NCI-H1694 treated with DMSO at 0.1 percent for 48 hours (cell line): ENCODE measurements at places on chromosomes 1 and 21.

DNA sequence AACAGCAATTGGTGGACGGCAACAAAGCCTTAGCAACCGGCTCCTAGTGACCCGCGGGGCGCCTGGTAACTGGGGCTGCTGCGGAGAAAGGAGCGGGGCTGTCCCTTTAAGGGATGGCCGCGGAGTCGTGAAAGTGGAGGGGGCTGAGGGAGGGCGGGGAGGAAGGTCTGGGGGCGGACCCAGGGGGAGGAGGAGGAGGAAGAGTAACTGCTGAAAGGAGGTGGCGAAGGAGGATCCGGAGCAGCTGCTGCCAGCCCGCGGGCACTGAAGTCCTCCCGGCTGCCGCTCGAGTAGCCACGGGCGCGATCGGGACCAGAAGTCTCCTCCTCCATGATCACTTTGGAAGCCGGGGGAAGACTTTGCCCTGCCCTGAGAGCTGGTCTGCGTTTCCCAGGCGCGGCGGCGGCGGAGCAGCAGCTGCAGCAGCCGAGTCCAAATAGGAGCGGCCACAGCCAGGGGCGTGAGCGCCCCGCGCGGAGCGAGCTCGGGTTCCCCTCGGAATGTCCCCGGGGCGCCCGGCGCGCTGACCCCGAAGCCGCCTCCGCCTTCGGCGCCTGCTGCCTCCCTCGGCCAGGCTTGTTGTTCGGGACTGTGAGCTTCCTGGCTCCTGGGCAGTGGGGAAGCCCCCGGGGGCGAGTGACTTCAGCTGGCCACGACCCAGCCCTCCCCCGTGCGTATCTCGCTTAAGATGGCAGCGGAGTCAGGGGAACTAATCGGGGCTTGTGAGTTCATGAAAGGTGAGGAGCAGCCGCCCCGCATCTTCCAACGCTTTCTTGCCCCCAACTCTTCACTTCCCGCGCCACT, at the start of gene CDC14A:
Gene CDC14A (plus strand): TSS at position 240 of the 804 bp plus-strand sequence. CDS start 449 bp downstream, at position 689.
- DNase-seq, result peak; percentile 70

DNA sequence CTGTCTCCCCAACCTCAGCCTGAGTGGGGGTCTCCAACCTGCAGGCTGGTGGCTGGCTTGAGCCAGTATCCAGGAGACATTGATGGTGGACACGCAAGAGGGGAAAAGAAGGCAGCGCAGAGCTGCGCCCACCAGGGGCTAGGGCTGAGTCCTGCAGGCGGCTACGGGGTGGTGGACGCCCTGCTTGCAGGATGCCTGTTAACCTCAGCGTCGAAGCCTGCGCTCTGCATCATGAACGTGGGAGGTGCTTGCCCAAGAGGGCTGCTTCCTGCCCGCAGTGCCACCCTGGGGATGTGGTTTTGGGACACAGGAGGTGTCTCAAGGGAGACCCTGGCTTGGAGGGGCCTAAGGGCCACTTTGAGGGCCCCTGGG, 11.6 kb downstream of the CFAP410 start:
- DNase-seq, result no peak

DNA sequence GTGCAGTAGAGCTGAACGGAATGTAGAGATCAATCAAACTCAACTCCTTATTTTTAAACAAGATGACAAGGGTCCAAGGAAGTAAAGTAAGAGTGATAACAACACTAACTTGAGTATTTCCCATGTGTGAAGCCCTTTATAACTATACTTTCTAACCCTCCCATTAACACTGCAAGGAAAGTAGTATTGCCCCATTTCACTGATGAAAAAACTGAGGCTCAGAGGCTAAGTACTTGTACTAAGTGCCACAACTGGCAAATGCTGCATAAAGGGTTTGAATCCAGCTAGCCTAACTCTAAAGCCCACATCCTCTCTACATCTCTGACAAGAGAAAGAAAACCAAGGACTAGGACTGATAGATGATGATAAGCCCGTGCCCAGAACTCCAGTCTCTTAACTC, 8.2 kb upstream of the GJA5 start:
- DNase-seq, result no peak

- DNase-seq, result no peak
Observed at GRCh38 chr1:48948562-48948961, 171.9 kb upstream of the BEND5 start.

DNA sequence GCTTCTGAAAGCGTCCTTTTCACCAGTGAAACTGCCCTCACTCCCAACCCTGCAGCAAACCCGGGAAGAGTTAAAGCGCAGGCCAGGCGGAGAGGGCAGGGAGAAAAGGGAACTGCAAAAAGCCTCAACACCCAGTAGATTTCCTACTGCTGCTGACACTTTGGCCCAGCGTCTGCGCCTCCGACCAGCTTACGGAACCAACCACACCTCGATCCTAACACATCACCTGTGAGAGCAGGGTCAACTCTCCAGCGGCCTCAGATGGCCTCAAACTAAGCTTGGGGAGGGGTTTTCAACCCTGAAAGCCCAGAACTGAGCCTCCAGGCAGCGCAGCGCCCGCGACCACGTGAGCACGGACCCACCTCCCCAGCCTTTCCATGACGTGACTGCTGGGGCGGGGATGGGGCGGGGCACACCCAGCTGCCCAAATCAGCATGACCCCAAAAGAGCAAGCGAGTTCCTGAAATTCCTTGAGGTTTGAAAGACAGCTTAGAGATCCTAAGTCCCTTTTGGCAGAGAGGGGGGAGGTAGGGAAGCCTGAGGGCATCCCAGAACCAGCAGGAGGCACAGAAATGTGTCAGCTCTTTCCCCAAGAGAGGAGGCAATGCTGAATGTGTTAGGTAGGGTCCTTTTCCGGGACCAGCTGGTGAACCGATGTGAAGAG, 59.1 kb downstream of the ITPKB start:
- no peak for DNase-seq

GRCh38 chr1:165999826-166000225, 167.0 kb downstream of the FAM78B start:
- no peak for DNase-seq

- DNase-seq, result no peak
Observed at GRCh38 chr1:114286960-114287359, 133.3 kb upstream of the SYT6 start.

- DNase-seq, result peak; percentile 54
Observed at GRCh38 chr1:88731475-88732269, 47.6 kb downstream of the PKN2 start.

- no peak for DNase-seq
Observed at GRCh38 chr1:64540265-64540791, 70.4 kb downstream of the CACHD1 start.

- no peak for DNase-seq
Observed at GRCh38 chr1:86487131-86487810, 18.5 kb downstream of the CLCA1 start.

DNA sequence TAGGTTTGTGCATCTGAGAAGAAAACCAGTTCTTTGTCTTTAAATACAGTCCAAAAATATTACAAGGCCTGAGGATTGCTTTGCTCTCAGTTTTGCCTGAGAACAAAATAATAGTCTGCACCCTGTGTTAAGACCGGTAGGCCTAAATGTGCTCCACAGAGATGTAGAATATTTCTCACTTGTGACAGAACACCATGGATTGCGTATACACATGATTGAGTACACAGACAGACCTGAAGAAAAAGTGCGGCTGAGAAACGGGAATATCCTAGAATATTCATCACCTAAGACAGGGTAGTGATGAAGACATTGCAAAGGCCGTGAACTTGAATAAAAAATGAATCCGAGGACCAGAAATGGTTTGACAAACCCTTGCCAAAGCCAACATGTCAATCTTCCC, 155.4 kb downstream of the BRINP3 start:
- no peak for DNase-seq

- DNase-seq, result no peak
Observed at GRCh38 chr1:198633675-198634121, 5.1 kb upstream of the PTPRC start.

DNA sequence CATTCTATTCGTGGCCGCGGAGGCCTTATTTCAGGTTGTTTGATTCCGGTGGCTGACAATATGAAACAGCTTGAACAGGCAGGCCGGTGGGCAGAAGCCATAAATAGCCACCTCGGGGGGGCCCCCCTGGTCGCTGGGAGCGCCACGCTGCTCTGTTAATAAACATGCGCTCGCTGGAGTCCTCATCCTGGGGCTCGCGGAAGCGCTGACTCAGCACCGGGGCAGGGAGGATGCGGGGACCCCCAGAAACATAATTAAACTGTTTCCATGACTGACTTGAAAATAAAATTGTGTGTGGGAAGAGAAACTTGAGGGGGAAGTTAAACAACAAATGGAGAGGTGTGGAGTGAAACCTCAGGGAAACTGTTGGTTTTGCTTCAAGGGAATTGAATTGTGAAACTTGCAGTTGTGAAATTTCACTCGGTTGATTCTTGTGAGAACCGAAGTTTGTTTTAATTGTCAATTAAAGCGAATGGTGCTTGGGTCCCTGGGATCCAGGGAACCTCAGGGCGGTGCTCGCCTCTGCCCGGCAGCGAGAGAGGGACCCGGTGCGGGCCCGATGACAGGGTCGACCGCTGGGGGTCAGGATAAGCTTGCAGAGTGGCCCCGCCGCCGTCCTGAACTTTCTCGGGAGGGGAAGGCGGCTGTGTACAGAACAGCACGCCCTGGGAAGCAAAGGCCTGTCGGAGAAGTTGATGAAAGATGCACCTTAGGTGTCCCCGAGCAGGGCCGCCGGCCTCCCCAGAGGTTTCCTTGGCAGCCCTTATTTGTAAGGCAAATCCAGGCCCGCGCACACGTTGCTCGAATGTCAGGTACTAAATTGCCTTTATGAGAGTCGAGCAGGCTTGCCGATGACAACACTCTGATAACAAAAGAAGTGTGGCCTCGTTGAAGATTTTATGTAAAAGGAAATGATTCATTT, 176.9 kb upstream of the LMO4 start:
- no peak for DNase-seq

DNA sequence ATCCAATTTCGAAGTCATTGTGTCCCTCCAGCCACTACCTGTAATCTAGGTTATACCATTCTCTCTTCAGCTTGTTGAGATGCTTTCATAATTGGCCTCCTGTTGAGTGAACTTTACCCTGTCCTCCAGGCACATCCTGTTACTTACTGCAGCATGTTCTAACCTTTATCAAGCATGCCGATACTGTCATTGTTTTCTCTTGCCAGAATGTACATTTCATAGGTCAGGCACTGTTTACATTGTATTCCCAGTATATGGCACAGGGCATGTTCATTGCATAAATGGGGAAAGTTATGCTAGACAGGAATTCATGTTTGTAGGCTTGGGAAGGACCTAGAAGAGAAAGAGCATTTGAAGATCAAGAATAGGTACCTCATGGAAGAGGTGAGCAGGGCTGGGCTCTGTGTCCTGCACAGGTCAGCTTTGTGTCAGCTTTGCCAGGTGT, 10.2 kb downstream of the CXADR start:
- DNase-seq, result no peak

GRCh38 chr1:45135316-45135715, 71.1 kb downstream of the ZSWIM5 start:
- DNase-seq, result no peak

- DNase-seq, result no peak
Observed at GRCh38 chr1:200337410-200337809, 72.4 kb downstream of the ZNF281 start.

- DNase-seq, result peak; percentile 51
Observed at GRCh38 chr1:39272027-39272797, 67.7 kb downstream of the MACF1 start.

DNA sequence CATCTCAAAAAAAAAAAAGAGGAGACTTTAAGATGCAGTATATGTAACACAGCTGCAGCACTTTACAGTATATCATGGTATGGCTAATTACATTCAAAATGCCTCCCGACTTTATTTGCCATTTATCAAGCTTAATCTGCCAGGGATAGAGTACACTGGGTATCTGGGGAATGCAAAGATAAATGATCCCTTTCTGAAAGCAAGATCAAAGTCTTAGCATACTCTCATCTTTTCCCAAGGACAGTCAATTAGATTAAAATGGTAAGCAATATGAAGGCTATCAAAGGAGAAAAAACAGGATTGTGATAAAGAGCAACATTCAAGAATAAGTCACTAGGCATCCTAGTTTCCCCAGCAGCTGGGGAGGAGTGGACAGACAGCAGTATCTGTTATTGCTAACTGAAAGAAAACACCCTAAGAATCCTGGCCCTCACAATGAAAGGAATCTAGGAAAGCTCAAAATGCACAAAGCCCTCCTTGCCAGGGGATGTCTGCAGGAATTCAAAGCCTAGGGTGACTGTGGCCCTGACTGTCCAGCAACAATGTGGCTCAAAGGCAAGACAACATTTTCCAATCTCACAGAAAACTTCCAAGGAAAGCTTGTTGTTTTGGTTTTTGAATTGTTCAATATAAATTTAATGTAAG, 56.7 kb upstream of the RAP1GAP start:
- no peak for DNase-seq

- DNase-seq, result peak; percentile 57
Observed at GRCh38 chr21:44836666-44837471, 19.0 kb upstream of the SUMO3 start.

GRCh38 chr1:228261706-228262105, 53.9 kb downstream of the OBSCN start:
- no peak for DNase-seq

DNA sequence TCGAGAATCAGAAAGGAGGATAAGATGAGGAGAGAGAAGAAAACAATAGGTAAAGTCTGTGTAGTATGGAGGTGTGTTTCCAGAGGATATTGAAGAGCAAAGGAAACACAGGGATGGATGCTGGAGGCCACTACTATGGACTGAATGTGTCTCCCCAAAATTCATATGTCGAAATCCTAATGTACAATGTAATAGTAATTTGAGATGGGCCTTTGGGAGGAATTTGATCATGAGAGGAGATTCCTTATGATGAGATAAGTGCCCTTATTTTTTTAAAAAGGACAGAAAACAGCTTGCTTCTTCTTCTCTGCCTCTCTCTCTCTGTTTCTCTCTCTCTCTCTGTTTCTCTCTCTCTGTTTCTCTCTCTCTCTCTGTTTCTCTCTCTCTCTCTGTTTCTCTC, 602.2 kb upstream of the ADAMTS5 start:
- DNase-seq, result no peak

GRCh38 chr1:103941086-103941485, 191.4 kb downstream of the AMY1C start:
- DNase-seq, result no peak

DNA sequence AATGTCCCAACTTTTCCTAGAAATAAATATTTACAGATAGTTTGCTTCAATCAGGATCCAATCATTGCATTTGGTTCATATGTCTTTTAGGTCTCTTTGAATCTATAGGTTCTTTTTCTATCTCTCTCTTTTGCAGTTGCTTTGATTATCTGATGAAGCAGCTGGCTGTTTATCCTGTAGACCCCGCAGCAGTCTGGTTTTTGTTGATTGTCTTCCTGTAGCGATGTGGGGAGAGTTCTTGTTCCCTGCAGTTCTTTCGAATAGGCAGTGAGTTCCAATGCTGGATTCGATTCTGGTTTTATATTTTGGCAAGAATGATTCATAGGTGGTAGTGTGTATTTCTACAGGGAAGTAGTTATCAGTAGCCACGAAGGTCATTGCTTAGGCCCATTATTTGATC, 7.4 kb upstream of the MIXL1 start:
- peak; percentile 28 for DNase-seq

GRCh38 chr1:221900678-221901077, 158.8 kb upstream of the DUSP10 start:
- no peak for DNase-seq

- no peak for DNase-seq
Observed at GRCh38 chr1:93028542-93028941, 50.5 kb upstream of the MTF2 start.
